ENCODE measurements at places on chromosomes 5 and 9.
A peak's percentile ranks its signal among the peaks of the same experiment; 100 is the strongest.

DNA sequence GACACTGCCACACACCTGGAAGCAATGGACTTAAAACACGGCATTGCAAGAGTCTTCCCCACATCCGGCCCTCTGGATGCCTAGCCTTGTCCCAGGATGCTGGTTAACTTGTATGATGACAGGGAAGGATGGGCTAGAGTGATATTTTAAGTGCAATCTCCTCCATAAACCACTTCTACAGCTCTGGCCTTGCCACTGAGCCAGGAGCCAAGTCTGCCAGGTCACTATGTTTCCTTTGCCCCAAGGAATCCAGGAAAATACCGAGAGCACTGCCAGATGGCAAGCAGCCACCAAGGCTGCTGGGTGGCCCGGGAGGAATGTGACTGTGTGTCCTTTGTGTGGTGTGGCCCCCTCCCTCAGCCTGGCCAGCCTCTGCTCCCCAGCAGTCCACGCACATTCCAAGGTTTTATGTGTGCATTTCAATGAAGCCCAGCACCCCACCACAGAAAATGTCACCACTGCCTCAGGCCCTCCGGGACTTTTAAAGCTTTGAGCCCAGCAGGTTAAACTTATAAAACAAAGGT is 106.0 kb downstream of the FRMD3 start:
- no peak for DNase-seq

GRCh38 chr5:172771439-172772111 is 580 bp upstream of the DUSP1 start:
- peak; percentile 59 for DNase-seq

GRCh38 chr9:17695482-17695881 is 116.6 kb downstream of the SH3GL2 start:
- DNase-seq: no peak

DNA sequence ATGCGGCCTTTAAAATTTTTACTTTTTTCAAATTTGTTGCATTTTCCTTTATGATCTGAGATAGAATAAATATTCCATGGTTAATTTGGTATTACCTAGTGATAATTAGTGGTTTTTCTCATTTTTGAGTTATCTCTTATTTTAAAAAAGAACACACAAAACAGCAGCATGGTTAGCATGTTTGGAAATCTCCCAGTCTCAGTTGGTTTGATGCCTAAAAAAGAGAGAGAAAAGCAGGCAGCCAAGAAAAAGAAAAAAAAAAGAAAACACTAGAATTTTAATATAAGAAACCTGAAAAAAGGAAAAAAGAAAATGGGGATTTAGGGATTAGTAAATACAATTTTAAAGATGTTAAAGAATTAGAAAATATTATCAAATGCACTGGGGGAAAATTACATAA is 15.3 kb downstream of the SUSD1 start:
- no peak for DNase-seq

- no peak for DNase-seq
These were observed 353 bp downstream of the ACSL6 start for GRCh38 chr5:132010989-132011621.

GRCh38 chr5:180291234-180291940 is 496 bp downstream of the MAPK9 start:
- no peak for DNase-seq

DNA sequence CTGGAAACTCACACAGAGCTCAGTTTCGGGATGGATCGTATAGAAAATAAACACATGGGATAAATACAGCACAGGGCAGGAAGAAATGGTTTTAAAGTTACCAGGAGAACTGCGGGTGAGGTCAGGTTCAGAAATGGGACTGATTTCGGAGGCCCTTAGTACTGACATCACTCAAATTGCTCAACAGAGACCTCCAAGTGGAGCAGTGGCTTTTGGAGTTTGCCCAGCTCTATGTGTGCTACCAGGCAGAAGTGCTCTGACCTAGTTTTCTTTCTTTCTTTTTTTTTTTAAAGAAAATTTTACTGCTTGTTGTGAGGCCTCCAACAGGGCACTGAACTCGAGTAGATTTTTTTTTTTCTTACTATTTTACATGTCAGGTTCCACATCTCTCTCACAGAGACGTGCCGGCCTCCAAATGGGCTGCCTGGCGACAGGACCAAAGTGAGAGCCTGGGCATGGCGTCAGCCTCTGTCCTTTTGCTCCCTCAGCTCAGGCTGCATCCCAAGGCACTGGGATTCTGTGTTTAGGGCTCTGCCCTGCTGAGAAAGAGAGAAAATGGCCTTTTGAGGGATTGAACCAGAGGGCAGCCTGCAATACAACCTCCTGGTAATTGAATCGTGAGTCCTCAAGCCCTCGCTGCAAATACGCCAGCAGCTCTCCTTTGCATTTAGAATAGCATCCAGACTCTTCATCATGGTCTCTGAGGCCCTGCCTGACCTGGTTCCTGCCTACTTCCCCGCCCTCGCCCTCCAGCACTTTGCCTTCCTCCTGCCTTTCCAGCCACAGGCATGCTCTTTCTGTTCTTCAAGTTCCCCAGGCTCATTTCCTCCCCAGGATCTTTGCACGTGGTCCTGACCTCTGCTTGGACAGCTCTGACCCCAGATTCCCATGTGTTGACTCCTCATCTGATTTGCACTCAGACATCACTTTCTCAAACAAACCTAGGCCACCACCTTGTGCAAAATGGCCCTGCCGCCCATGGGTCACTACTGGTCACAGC is 173.5 kb downstream of the FGF1 start:
- DNase-seq: no peak

- DNase-seq: no peak
These were observed 52.5 kb upstream of the BOD1 start for GRCh38 chr5:173668910-173669309.

GRCh38 chr9:128253140-128253990 is 22.4 kb downstream of the GOLGA2 start:
- DNase-seq: no peak

DNA sequence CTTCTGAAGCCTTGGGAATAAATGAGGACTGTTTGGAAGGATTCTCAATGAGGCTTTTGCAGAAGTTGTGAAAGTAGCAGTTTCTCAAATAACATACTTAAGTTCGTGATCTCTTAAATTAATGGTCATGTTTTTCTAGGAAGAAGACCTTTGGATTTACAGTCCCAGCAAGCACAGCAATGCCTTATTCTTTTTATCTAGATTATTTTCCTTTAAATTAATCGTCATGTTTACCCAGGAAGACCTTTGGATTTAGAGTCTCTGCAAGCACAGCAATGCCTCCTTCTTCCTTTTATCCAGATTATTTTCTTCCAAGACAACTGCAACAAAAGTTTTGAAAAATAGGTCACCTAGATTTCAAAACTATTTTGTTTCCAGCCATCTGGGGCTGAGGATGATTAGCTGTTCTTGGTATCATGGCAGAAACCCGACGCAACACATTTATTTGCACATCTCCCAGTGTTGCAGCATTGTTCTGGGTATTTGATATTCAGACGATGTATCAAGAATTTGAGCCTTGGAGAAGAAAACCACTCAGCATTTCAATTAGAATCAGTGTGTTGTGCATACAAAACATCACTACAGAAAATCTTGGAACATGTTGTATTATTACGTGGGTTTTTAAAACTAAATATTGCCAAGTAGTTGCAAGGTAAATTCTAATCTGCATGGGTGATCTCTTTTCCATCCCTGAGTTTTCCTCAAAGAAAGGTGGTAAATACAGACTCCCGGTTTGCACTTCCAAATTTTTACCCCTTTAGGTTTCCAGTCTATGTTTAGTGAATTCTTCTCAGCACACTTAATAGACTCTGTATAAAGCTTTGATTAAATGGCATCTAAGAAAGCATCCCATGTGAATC is 50.9 kb downstream of the JAKMIP2 start:
- DNase-seq: no peak

GRCh38 chr9:118586978-118587377 is 782.3 kb downstream of the BRINP1 start:
- DNase-seq: no peak

DNA sequence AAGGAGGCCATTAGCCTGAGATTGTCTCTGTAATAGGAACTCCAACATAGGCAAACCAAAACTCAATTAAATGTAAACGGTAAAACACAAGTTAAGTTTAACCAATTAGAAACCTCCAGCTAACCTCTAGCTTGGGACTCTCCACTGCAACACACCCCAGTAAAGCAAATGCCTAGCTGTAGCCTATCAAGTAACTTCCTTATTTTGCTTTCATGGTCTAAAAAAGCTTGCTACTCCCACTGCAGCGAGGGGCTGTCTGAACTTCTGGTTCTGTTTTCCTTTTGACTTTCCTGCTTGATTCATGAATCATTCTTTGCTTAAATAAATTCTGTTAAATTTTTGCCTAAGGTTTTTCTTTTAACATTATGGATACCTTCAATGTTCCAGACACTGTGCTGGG is 24.4 kb upstream of the C5orf46 start:
- no peak for DNase-seq

DNA sequence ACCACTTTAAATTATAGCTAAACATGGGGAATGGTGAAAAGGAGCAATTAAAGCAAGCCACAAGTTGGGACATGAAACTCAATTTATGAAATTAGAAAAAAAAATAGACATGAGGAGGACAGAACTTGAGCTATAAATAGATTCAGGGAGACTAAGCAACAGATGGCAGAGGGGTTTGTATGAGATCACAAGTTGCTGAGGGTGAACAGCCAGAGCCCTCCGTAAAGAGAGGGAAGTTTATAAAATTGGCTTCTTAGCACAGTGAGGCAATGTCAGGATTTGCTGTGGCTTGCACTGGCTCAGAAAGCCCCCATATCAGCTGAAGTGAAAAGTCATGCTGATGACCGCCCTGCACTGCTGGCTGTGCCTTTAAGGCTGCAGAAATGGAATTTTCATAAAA is 443.4 kb upstream of the CD180 start:
- DNase-seq: no peak

DNA sequence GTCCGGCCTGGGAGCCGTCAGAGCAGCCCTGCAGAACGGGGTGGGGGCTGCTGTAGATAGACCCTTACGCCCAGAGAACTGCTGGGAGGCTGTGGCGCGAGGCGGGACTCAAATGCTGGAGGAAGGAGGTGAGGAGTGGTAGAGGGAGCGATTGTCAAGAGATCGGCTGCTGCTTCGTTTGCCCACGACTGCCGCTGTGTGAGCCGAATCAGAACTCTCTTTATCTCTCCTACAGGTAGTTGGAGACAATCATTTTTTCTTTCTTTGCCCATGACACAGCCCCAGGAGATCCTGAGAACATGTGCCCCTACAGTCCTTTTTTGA is 456 bp downstream of the ZNF79 start:
- DNase-seq: peak; percentile 30

GRCh38 chr5:77356740-77357139 is 135.4 kb downstream of the WDR41 start:
- DNase-seq: no peak

- DNase-seq: no peak
These were observed 92.7 kb downstream of the KIF4B start for GRCh38 chr5:155106221-155106620.

DNA sequence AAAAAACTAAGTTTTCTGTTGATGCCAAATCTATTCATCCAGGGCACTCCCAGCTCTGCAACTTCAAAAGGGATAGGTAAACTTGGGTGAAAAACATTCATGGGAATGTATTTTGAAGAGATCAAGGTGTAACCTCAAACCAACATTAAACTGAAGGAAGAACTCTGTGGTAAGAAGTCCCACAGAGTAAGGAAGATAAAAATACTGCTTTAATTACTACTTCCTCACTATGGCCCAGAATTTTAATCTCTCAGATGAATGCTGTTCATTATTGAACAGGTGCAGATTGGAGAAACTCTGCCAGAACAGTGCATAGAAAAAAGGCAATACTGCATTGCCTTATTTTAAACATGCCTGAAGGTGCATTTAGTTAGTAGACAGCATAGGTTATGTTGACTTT is 37.6 kb upstream of the ANXA1 start:
- no peak for DNase-seq

- DNase-seq: no peak
These were observed 12.1 kb downstream of the RGS14 start for GRCh38 chr5:177369645-177370440.

GRCh38 chr9:99419070-99419469 is 197.0 kb downstream of the SEC61B start:
- DNase-seq: no peak

- no peak for DNase-seq
These were observed 330.2 kb downstream of the OSTF1 start for GRCh38 chr9:75418518-75418917.

DNA sequence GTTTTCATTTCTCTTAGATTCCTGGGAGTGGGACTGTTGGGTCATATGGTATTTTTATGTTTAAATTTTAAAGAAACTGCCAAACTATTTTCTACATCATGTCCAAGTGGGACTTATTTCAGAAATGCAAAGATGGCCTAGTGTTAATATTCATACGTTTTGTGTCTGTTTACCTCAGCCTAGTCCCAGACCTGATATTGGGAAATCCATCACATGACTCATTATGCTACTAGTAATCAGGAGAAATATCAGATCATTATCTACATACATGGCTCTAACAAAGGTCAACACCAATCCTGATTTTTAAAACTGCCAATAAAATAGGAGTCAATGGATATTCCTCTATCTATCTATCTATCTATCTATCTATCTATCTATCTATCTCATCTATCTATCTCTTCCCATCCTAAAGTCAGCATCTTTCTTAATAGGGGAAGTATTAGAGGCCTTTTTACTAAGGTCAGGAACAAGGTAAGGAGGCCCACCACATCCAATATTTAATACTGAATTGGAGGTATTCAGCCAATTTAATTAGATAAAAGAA is 4.7 kb downstream of the RASGEF1C start:
- DNase-seq: no peak

DNA sequence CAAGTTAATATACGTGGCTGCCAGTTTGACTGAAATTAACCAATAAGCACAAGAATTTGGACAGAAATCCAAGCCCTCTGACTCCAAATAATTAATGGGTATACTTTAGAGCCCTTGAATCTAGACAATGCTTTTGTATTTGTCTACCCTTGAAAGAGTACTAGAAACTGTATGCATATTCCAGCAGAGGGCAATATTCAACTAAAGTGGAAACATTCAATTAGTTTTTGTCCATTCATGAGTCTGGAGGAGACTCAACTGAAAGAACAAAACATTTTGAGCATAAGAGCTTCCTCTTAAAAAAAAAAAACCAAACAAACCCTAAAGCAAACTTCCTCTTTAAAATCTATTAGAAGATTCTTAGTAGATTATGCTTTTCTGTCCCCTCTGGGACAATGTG is 157.8 kb downstream of the ARHGEF28 start:
- DNase-seq: peak; percentile 6

DNA sequence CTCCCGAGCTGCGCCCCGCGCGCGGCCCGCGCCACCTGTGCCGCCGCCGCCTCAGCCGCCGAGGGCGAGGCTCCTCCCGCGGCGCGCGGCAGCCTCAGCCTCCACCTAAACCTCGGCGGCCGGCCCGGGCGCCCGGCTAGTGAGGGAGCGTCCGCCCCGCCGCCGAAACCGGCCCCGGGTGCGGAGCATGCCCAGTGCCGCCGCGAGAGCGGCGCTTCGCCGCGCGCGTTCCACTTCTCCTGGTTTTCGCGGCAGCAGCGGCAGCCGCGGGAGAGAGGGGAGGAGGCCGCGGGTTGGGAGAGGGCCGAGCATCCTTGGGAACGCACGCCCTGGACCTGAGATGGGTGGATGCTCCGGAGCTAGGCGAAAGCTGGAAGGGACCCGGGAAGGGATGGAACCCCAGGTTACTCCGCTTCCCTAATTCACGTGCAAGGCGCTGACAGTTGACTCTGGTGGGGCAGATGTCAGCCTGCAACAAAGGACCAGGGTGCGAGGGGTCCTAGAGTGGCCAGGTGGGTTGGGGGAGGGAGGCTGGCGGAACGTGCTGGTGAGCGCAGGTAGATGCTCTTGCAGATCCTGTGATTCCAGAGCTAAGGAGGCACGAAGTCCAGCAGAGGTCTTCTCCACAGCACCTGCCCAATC is at the start of gene CTNND2:
Gene CTNND2, minus strand, starts transcription at position 182 of the 642 bp plus-strand sequence. CDS start 593 bp downstream, outside the sequence.
- peak; percentile 20 for DNase-seq
